ENCODE measurements at places on chromosomes 11 and 22.

DNA sequence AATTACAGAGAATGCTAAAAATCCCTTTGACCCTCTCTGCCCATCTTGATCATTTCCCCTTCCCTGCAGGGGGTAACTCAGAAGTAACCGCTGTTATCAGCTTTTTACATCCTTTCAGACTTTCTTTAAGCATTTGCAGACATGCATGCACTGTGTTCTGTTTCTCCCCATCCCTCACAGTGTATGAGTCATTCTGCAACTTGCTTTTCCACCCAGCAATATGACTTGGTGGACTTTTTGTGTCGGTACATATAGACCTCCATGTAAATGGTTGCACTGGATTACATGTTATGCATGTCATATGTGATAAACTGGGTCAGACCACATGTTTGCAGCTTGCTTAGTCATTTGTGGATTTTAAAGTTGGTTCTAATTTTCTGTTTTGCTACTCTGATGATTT is 87.7 kb upstream of the NECTIN1 start:
- DNase-seq = no peak

DNA sequence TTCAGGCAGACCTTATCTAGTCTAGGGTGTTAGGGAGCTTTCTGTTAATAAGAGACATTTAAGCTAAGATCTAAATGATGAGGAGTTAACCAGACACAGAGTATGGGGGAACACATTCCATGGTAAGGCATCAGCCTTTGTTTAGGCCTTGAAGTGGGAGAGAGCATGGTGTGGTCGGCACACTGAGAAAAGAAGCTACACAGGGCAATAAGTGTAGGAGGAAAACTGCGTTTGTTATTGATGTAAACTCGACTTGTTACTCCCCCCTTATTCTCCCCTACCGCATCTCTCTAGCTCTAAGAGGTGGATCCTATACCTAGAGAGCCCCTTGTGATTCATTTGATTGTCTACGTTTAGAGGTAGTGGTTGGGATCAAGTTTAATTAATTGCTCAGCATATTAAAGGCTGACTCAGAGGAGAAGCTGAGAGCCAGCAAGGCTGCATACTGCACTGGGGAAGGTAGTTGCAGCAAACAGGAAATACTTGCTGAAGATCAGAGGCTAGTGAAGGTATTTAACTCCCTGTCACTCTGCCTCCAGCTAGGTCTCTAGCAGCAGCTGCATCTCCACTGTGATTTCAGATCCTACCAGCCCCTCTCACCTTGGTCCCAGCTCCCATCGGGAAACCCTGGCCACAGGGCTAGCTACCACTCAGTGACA is 86.8 kb upstream of the TEAD1 start:
- DNase-seq = no peak

GRCh38 chr22:20204311-20204710 is 53.5 kb upstream of the CCDC188 start:
- DNase-seq = no peak

DNA sequence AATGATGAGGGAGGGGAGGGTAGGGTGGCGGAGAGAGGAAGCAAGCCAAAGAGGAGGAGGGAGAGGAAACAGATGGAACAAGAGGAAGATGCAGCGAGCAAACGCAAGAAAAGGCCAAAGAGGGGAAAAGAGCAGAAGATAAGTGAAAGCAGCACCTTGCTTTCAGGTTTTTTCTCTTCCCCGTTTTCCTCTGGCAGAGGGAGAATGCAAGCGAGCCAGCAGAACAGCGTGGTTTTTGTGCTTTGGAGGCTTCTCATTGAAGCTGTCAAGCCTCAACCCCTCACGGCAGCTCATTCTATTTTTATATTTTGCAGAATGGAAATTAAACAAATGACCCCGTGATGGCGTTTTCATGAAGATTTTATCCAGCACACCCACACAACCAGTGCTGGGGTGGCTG is 67.1 kb upstream of the GRAMD1B start:
- DNase-seq = no peak

DNA sequence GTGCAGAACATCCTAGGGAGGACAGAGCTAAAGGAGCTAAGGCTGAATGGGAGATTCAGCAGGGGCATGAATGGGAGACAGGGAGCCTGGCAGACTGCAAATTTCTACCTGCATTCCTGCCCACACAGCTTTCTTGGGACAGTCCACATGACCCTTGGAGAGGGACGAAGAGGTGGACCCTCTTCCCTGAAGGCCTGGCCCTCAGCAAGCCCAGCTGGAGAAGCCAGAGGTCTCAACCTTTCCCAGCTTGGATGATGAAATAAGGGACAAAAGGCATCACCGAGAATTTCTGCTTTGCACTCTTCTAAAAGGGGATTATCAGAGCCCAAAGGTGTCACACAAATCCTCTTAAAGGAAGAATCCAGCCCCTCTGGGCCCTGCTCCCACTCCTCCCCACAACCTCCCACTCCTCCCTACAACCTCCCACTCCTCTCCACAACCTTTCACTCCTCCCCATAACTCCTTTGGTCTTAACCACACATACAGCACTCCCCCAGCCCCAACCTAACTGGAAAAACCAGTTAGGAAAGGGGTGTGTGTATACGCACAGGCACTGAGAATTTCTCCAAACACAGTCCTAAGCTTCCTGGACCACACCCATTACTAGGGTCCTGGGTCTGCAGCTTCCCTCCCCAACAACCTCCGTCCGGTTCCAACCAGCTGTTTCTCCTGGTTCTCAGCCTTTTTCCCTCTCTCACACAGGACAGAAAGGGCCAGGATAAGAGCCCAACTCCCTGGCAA is 38.4 kb downstream of the RPL27A start:
- DNase-seq = no peak

DNA sequence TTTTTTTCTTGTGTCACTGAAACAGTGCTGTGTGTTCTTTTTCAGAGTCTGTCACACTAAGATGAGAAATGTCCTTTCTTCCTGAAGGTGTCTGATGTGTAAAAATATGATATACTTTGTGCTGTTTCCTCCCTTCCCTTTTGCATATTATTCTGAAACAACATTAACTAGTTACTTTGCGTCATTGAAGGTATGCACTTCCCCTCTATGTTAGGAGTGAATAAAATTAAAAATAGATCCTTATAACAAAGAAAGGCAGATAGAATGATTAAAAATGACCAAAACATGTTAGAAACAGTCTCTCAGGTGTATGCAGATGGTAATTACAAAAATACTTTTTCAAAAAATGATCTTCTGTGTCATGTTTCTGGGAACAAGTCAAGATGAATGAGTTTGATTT is 1.6 kb upstream of the RAB30 start:
- DNase-seq = no peak

GRCh38 chr11:56292154-56292553 is at the start of gene OR8H1:
TSS of gene OR8H1 (minus strand) at chr11:56292254. CDS start at chr11:56291062, 1,192 bp downstream.
- no peak for DNase-seq

GRCh38 chr22:39949964-39950737 is 10.0 kb upstream of the TMA7B start:
- DNase-seq = no peak

DNA sequence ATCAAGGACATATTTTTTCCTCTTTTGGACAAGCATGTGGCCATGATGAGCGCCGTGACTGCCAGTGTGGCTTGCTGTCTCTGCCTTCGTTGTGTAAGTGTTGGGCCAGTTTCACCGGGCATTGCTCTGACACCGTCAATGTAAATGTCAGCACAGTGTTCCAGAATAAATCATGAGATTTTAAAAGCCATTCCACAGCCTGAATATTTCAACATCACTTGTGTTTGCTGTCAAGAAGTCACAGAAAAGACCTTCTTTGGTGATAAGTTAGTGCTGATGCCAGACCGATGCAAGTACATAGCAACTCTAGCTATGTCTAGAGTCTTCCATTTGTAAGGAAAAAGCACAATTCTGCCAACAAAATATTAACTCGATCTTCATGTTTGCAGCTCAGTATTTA is 467.8 kb downstream of the TBC1D22A start:
- DNase-seq = no peak

GRCh38 chr11:129814244-129815014 is 1.2 kb upstream of the TMEM45B start:
- no peak for DNase-seq

DNA sequence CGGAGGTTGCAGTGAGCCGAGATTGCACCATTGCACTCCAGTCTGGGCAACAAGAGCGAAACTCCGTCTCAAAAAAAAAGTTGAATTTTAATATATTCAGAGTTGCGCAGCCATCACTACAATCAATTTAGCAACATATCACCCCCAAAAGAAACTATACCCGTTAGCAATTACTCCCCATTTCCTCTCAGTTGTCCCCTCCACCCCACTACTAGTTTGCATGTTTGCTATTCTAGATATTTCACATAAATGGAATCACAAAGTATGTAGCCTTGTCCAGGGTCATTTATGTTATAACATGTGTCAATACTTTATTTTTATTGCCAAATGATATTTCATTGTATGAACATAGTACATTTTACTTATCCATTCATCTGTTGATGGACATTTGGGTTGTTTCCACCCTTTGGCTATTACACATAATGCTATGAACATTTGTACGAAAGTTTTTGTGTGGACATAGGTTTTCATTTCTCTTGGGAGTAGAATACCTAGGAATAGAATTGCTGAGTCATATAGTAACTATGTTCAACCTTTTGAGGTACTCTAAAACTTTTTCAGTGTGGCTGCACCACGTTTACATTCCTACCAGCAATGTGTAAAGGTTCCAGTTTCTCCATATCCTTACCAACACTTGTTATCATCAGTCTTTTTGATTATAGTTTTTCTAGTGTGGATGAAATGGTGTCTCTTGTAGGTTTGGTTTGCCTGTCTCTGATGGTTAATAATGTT is 2.2 kb downstream of the ZNF143 start:
- no peak for DNase-seq

- no peak for DNase-seq
Observed at GRCh38 chr11:128697645-128698174, 3.8 kb downstream of the FLI1 start.

GRCh38 chr11:99911116-99911515 is 776.0 kb upstream of the ARHGAP42 start:
- no peak for DNase-seq

DNA sequence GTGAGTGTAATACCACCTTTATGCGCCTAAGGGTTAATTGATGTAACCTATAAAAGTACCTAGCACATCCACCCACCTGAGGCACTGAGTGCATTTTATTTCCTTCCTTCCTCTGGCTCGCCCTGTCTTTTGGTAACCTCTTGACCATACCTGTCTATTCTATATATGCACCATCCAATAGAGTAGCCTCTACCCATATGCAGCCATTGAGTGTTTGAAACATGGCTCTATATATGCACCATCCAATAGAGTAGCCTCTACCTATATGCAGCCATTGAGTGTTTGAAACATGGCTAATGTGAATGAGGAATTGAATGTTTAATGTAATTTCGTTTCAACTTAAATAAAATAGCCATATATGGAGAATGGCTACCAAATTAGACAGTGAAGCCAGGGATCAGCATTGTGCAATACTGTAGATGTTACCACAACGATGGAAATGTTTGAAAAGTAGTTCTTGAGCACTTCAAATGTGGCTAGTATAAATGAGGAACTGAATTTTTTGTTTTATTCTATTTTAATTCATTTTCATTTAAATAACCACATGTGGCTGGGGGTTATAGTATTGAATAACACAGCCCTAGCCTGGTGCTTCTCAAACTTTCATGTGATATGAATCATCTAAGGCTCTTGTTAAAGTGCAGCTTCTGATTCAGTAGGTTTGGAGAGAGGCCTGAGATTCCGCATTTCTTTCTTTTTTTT is 33.8 kb downstream of the SLC35F2 start:
- DNase-seq = no peak

DNA sequence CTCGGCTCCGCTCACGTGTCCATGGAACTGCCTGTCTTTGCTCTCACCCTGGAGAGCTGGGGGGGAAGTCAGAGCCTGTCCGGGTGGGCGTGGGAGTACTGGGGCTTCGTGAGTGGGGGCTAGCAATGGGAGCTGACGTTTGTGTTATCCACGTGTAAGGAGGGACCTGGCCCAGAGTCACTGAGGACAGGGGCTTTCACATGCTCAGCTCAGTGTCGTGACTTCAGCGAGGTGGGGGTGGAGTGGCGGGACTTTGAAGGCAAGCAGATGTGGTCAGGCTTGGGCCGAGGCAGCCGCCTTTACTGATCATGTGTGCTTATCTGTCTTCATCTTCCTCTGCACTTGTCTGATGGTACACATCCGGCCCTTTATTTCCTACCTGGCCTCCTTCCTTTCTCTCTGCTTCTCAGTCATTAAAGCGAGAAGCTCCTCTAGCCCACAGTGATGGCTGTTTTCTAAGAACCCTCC is 113.1 kb upstream of the NNMT start:
- no peak for DNase-seq

DNA sequence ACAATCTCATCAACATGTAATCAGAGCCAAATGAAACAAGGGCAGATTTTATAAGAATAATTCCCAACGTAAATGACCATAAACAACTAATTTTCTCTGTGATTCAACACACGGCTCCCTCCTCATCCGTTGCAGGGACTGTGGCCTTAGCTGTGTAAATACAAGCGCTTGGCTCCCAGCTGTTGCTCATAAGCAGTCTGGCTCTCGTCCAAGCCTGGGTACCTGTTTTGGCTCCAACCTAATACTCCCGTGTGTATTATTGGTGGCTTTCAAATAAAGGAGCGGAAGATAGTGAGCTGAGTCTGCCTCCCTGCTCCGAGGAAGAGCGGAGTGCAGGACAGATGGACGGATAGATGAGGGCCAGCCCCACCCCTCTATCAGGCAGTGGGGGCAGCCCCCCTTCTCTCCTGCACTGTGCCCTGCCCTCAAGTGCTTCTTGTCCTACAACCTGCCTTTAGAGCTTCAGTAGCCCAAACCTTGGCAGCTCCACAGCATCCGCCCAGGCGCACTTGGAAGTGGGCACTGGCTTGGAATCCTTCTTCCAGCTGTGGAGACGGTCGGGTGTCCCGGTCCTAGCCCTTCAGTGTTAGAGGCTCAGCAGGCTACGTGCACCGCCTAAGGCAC is 670.9 kb downstream of the BRD1 start:
- DNase-seq = no peak

- DNase-seq = peak; percentile 1
Observed at GRCh38 chr11:97850701-97851100, 1170.0 kb upstream of the CNTN5 start.

GRCh38 chr11:120839201-120839600 is 184.7 kb upstream of the TBCEL start:
- DNase-seq = no peak

GRCh38 chr22:27483095-27483785 is 318.3 kb downstream of the MN1 start:
- no peak for DNase-seq

- no peak for DNase-seq
Observed at GRCh38 chr11:112292785-112293407, 32.2 kb upstream of the PLET1 start.

GRCh38 chr22:50105208-50106100 is 15.6 kb downstream of the MOV10L1 start:
- DNase-seq = no peak

- DNase-seq = no peak
Observed at GRCh38 chr11:119835753-119836152, 106.8 kb upstream of the NECTIN1 start.

GRCh38 chr11:4481240-4481582 is 1.2 kb upstream of the OR52K1 start:
- DNase-seq = no peak

DNA sequence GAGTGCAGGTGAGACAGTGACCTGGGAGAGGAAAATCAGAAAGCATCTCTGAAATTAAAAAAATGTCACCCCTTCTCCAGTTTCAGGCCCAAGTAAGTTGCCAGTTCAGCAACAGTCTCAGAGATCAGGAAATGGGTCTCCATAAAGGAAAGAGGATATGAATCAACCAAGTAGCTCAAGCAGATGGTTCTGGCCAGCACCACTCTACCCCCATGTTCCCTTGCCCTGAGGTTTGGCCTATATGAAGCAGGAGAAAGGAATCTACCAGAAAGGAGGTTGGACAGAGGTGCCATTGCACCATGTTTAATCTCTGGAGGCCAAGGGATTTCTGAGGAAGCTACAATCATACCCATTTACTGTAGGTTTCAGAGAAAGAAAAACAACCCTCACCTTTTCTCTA is 7.7 kb downstream of the FZD4 start:
- DNase-seq = no peak
